PC-9 (cell line): ENCODE measurements at places on chromosomes 1 and 21.

- no peak overlapping the region for H3K27ac ChIP-seq
- no peaks in the 10 kb centered on the region for H3K36me3 ChIP-seq
- H3K4me1 ChIP-seq: peaks cover 16% of the 10 kb centered on the region
- no peak overlapping the region for H3K4me3 ChIP-seq
- no peak for DNase-seq
These were observed 1.8 kb downstream of the C1orf53 start for GRCh38 chr1:197904126-197904787.

- H3K36me3 ChIP-seq: peaks cover 9% of the 10 kb centered on the region; the same call in 1 of the 2 replicates
- H3K4me1 ChIP-seq: peaks cover 50% of the 10 kb centered on the region
- no peaks in the 10 kb centered on the region for H3K27me3 ChIP-seq
- peak; percentile 70 for DNase-seq
- H3K27ac ChIP-seq: peak within 1 kb of the TSS; percentile 81
These were observed at the start of the genes NIT1 and PFDN2 for GRCh38 chr1:161117759-161118581. Gene NIT1, plus strand, starts transcription at chr1:161118105. Its CDS starts 72 bp downstream, at chr1:161118177. Gene PFDN2, minus strand, starts transcription at chr1:161118037. Its CDS starts 11 bp downstream, at chr1:161118026.

GRCh38 chr1:61506236-61506635 is 218.7 kb downstream of the TM2D1 start:
- DNase-seq: no peak
- H3K27me3 ChIP-seq: no peaks in the 10 kb centered on the region
- no peaks in the 10 kb centered on the region for H3K36me3 ChIP-seq

DNA sequence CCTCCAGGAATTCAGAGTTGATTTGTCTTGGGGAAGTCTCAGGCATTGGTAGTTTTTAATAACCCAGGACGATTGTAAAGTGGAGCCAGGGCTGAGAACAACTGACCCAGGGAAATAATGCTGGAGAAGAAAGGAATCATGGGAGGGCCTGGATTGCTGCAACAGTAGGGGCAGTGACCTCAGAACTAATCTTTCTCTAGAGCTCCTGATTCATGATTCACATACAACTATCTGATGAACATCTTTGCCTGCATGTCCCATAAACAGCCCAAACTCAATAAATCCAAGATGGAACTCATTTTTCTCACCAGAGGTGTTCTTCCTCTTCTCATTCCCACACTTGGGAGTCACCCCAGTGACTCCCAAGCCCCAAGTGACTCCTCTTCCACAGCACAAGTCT is 8.1 kb upstream of the G0S2 start:
- no peaks in the 10 kb centered on the region for H3K27me3 ChIP-seq
- no peak overlapping the region for H3K4me3 ChIP-seq
- no peak overlapping the region for H3K27ac ChIP-seq
- DNase-seq: no peak
